ENCODE measurements at places on chromosomes 13 and 19. TPM values are rescaled to one million over a fixed set of nuclear protein-coding genes. Genes with fewer than 3 reads are reported as not detected.
A peak's percentile ranks its signal among the peaks of the same experiment; 100 is the strongest.

The GSX1 gene
- not detected for total RNA-seq

The CRX gene
- not detected for total RNA-seq

The CEACAM7 gene
- not detected for total RNA-seq

The OR7C1 gene
- total RNA-seq = not detected

The KLK3 gene
- total RNA-seq = not detected

The GPR4 gene
- not detected for total RNA-seq

The ZNF93 gene
- 6.3 TPM for total RNA-seq

The CYP2B6 gene
- 0.37 TPM for total RNA-seq

DNA sequence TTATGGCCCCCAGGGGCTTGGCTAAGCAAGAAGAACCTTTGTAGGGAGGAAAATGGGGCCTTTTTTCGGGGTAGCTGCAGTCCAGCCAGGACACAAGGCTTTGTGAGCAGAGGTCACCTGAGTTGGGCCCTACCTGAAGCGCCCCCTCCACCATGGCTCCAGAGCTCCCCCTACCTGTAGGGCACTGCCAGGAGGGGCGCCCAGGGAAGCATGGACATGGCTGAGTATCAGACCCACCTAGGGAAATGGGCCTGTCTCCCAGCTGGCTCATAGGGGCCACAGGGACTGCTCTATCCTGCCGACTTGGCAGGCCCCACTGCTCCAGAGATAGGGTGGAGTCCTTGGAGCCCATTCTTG is 9.0 kb upstream of the CEBPA start:
- no peak for DNase-seq
- no peaks in the 10 kb centered on the region for H3K36me3 ChIP-seq

DNA sequence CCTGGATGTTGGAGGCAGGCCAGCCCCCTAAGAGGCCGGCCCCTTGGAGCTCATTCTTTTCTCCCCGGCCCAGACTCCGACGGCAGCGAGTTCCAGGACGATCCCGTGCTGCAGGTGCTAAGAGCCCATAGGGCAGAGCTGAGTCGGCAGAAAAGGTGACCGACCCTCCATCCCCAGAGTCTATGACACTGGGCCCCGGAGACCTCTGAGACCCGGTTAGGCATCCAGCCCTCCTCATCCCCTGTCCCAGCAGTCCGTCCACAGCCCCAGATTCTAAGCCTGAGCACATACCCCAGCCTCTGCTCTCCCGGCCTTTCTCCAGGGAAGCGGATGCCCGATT is 7.3 kb upstream of the ARHGAP33 start:
- H3K27me3 ChIP-seq = no peaks in the 10 kb centered on the region
- no peak overlapping the region for H3K4me3 ChIP-seq
- no peaks in the 10 kb centered on the region for H3K36me3 ChIP-seq
- no peaks in the 10 kb centered on the region for H3K4me1 ChIP-seq
- no peak for DNase-seq
- H3K27ac ChIP-seq = no peak overlapping the region

- no peak overlapping the region for H3K27ac ChIP-seq
- no peak for DNase-seq
- no peaks in the 10 kb centered on the region for H3K36me3 ChIP-seq
- H3K4me3 ChIP-seq = no peak overlapping the region
Measured at GRCh38 chr13:110107568-110108347, 199.2 kb downstream of the COL4A1 start.

GRCh38 chr19:27673986-27674385 is 1539.0 kb downstream of the UQCRFS1 start:
- H3K36me3 ChIP-seq = no peaks in the 10 kb centered on the region
- H3K27ac ChIP-seq = no peak overlapping the region
- H3K4me3 ChIP-seq = no peak overlapping the region
- H3K27me3 ChIP-seq = no peaks in the 10 kb centered on the region
- H3K4me1 ChIP-seq = 0 out of 2 replicates have a peak, but pooled peaks cover 7% of the 10 kb centered on the region

GRCh38 chr19:47510516-47511127 is 4.2 kb downstream of the NAPA start:
- no peaks in the 10 kb centered on the region for H3K27me3 ChIP-seq
- H3K27ac ChIP-seq = no peak overlapping the region
- H3K4me1 ChIP-seq = peaks cover 22% of the 10 kb centered on the region

DNA sequence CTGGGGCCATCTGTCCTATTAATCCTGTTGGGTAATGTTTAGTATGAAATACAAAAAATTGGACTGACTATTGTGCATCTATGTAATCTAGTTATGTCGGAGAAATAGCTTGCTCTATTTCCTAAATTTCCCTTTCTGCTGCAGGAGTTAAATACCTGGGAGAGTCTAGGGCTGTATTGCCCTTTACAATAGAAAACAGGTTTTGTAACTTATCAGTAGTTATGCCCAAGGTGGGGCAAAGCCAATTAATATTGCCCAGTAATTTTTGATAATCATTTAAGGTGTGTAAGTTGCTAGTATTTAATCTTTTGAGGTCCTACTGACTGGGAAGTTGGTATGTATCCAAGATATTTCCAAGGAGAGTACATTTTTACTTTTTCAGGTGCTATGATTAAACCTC is 838.1 kb downstream of the DACH1 start:
- peaks cover 28% of the 10 kb centered on the region for H3K4me1 ChIP-seq
- peaks cover 2% of the 10 kb centered on the region for H3K36me3 ChIP-seq
- H3K4me3 ChIP-seq = no peak overlapping the region
- no peaks in the 10 kb centered on the region for H3K27me3 ChIP-seq
- DNase-seq = no peak
- H3K27ac ChIP-seq = no peak overlapping the region

GRCh38 chr19:10836479-10837330 is 693 bp upstream of the TMED1 start:
- H3K36me3 ChIP-seq = no peaks in the 10 kb centered on the region
- peak overlapping the region; percentile 100 for H3K27ac ChIP-seq
- peaks cover 9% of the 10 kb centered on the region for H3K4me1 ChIP-seq
- peak; percentile 97 for DNase-seq

DNA sequence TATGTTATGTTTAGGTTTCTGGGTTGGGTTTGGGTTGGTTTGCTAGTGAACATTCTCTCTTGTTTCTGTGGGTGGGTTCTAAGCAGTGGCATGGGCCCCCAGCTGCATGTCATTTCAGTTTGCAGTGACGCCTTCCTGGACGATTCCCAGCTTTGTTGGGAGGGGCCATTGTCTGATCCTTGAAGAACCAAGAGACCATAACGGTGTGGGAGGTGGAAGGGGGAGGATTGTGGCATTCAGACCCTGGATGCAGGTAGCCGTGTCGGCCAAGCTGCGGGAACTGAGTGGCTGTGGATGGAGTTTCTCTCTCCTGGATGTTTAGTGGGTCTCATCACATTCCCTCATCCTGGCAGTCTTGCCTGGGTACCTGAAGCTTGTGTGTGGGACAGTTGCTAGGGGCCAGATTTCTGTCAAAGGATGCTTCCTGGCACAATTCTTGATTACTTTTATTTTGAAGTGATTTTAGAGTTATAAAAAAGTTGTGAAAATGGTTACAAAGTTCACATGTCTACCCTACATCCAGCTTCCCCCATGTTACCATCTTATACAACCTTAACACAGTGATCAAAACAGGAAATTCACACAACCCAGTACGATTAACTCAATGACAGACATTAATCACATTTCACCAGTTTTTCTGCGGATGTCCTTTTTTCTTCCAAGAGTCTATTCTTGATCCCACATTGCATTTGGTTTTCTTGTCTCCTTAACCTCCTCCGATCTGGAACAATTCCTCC is 123.8 kb downstream of the SIPA1L3 start:
- no peak overlapping the region for H3K27ac ChIP-seq
- no peak for DNase-seq

DNA sequence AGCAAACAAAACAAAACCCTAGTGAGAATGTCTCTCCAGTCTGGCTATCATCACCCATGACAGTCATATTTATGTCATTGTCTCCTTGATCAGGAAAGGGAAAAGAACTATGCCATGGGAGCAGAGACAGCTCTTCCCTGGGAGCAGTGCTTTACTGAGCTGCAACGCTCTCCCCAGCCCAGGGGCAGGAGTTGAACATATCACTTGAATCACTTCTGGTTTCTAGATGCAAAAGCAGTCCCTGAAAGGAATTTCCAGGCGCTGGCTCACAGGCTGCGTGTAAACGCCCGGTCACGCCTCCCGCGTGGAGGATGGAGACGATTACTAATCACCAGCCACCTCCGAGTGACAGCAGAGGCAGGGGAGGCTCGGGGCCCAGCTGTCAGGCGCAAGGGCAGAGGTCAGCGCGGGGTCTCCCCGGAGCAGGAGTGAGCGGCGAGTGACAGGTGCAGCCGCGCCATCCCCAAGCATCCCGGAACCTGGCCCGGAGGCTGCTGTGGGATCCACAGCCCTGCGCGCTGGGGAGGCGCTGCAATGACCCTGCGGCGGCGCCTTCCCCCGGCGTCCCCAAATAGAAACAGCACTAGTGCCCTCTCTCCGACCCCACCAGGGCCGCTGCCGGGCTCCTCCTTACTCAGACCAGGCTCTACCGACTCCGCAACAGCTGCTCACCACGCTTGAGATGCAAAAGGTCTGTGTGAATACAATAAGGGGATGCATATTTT is 23.5 kb upstream of the DCLK1 start:
- H3K27ac ChIP-seq = no peak overlapping the region
- H3K4me3 ChIP-seq = no peak overlapping the region
- no peaks in the 10 kb centered on the region for H3K27me3 ChIP-seq
- DNase-seq = no peak
- H3K4me1 ChIP-seq = no peaks in the 10 kb centered on the region
- no peaks in the 10 kb centered on the region for H3K36me3 ChIP-seq

- H3K36me3 ChIP-seq = no peaks in the 10 kb centered on the region
- no peaks in the 10 kb centered on the region for H3K4me1 ChIP-seq
- H3K27ac ChIP-seq = no peak overlapping the region
Measured at GRCh38 chr13:42656958-42657357, 83.0 kb downstream of the TNFSF11 start.

DNA sequence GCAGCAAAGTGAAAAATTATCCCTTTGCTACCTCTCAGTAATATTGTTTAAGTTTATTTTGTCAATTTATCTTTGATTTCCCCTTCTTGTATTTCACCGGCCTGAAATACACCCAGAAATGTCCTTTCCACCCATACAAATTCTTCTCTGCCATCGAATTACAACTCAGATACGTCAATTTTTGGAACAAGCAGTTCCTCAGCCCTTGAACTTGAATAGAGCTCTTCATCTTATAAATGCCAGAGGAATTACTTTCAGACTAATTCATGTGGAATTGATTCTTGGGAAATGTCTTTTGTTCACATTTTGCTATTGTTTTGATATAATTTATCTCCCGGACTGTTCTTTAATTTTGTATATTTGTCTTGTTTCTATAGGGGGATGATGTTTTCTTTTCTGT is 1359.3 kb upstream of the MIR17HG start:
- no peak for DNase-seq
- no peaks in the 10 kb centered on the region for H3K4me1 ChIP-seq
- H3K27ac ChIP-seq = no peak overlapping the region
- H3K36me3 ChIP-seq = no peaks in the 10 kb centered on the region
- no peaks in the 10 kb centered on the region for H3K27me3 ChIP-seq
- no peak overlapping the region for H3K4me3 ChIP-seq

DNA sequence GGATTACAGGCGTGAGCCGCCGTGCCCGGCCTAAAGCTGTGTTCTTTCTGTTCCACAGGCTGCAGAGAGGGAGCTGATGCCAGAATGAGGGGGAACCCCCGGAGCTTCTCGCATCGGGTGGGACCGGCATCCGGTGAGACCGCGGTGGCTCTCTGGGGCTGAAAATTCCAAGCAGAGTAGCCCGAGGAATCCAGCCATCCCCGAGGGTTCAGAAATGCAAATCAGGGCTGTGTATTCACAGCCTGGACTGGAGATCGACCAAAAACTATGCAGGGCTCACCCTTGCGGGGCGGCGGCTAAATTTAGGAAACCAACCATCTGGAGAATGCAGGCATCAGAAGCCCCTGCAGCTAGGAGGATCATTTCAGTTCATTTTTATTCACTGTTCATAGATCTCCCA is 99.2 kb downstream of the GNG7 start:
- H3K36me3 ChIP-seq = no peaks in the 10 kb centered on the region
- DNase-seq = no peak
- no peaks in the 10 kb centered on the region for H3K27me3 ChIP-seq
- H3K27ac ChIP-seq = no peak overlapping the region
- H3K4me1 ChIP-seq = 0 out of 2 replicates have a peak, but pooled peaks cover 3% of the 10 kb centered on the region
- H3K4me3 ChIP-seq = no peak overlapping the region

DNA sequence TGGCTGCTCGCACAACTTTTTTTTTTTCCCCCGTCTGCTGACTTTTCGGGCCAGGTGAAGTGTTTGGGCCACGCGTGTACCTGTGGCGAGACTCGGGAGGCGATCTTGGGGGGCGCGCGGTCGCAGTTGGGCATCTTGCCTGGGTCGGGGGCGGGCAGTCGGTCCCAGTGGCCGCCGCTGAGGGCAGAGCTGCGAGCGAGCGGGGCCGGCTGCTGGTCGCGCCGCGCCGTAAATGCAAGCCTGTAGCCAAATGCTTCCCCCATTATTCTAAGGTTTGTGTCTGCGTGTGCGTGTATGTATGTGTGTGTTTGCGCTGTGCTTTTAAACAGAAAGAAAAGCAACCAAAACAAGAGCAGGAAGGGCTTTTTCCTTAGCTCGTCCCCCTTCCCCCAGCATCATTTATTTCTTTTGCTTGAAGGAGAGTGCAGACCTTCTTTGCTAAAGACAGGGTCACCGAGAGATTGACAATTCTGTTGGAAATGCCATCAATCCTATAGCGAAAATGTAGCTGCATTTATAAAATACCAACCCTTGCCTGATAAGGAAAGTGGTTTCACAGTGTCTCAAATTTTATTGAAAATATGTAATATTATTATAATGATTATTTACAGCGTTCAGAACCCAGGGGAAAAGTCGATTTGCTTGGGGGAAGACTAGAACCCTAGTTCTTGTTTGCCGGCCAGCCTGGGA is 143.2 kb upstream of the ZNF536 start:
- no peak overlapping the region for H3K27ac ChIP-seq
- no peak for DNase-seq
- H3K4me3 ChIP-seq = no peak overlapping the region
- no peaks in the 10 kb centered on the region for H3K27me3 ChIP-seq
- peaks cover 5% of the 10 kb centered on the region for H3K4me1 ChIP-seq

- H3K27ac ChIP-seq = no peak overlapping the region
- H3K4me1 ChIP-seq = no peaks in the 10 kb centered on the region
- no peaks in the 10 kb centered on the region for H3K36me3 ChIP-seq
- H3K27me3 ChIP-seq = no peaks in the 10 kb centered on the region
Measured at GRCh38 chr13:80665792-80666333, 324.9 kb upstream of the SPRY2 start.

GRCh38 chr13:32330441-32330840 is 15.1 kb downstream of the BRCA2 start:
- H3K27me3 ChIP-seq = no peaks in the 10 kb centered on the region
- H3K4me1 ChIP-seq = no peaks in the 10 kb centered on the region
- H3K4me3 ChIP-seq = no peak overlapping the region
- no peak for DNase-seq
- H3K27ac ChIP-seq = no peak overlapping the region
- H3K36me3 ChIP-seq = no peaks in the 10 kb centered on the region

- DNase-seq = no peak
- no peak overlapping the region for H3K4me3 ChIP-seq
- no peaks in the 10 kb centered on the region for H3K36me3 ChIP-seq
- H3K4me1 ChIP-seq = no peaks in the 10 kb centered on the region
- peak overlapping the region; percentile 91 for H3K27ac ChIP-seq
Measured at GRCh38 chr19:2478278-2478755, 2.4 kb downstream of the GADD45B start.

GRCh38 chr19:10321417-10321797 is 5.6 kb upstream of the FDX2 start:
- H3K27ac ChIP-seq = no peak overlapping the region
- no peak for DNase-seq
- peaks cover 2% of the 10 kb centered on the region for H3K4me1 ChIP-seq
- no peaks in the 10 kb centered on the region for H3K36me3 ChIP-seq
- no peak overlapping the region for H3K4me3 ChIP-seq

Data from Caco-2 (cell line).